ENCODE measurements at places on chromosomes 1 and 21.

DNA sequence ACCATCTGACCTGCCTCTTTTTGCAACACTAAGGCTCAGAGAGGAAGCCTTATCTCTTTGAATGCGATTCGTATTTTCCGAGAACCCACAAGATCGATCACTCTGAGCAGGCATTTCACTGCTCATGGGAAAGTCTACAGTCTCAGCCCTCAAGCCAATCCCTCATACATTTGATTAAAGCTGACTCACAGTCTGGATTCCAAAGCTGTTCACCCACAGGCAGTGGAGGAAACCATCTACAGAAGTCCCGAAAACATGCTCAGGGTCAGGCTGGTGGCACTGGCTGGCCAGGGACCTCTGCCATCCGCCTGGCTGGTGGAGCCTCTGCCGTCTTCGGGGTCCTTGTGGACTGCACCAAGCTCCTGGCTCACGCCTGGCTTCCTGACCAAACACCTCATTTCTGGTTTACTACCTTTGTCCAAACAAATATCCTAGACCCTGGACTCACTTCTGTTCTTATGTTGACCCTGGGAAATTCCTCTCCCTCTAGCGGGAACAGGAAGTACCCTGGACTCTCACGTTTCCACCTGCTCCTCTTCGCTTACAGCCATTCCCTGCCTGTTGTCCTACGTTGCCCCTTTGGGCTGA, 650.0 kb downstream of the SMYD3 start:
- no peak for DNase-seq

- DNase-seq, result no peak
Observed at GRCh38 chr1:212453156-212453857, 20.6 kb downstream of the NENF start.

DNA sequence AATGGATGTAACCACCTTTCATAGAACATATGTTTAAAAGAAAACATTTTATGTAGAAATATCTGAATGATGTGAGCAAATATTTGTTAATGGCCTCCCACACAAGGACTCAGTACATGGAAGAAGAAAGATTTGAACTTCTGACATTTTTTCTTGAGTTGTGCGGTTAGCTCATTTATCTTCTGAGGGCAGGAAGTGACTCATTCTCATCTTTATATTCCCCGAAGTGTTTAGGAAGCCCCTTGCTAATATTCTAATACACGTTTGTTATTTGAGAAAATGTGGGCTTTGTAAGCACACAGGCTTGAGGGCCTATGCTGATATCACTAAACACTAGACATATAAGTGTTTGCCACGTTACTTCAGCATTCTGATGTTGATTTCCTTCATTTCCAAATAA, 392.5 kb upstream of the PTBP2 start:
- no peak for DNase-seq

GRCh38 chr1:101664726-101665125, 332.0 kb downstream of the OLFM3 start:
- DNase-seq, result no peak

DNA sequence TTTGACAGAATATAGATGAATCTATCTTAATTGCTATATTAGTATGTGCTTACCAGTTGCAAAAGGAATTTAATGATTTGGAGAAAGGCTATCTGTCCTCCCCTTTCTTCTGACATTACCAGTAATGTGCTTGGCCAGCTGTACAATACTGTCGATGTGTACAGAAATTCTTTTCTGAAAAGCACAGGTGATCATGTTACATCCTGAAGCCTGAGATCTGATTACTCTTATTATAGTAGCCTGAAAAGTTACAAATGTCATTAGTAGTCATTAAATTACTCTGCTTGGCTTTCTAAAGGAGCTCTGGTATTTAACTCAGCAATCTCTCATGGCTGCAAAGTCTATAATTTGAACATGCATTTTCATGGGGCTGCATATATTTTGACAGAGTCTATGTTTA, 209.8 kb downstream of the PTPRC start:
- DNase-seq, result no peak

GRCh38 chr1:34975771-34976170, 9.4 kb downstream of the TMEM35B start:
- no peak for DNase-seq

GRCh38 chr1:10610901-10611600, 136.3 kb downstream of the PEX14 start:
- no peak for DNase-seq

DNA sequence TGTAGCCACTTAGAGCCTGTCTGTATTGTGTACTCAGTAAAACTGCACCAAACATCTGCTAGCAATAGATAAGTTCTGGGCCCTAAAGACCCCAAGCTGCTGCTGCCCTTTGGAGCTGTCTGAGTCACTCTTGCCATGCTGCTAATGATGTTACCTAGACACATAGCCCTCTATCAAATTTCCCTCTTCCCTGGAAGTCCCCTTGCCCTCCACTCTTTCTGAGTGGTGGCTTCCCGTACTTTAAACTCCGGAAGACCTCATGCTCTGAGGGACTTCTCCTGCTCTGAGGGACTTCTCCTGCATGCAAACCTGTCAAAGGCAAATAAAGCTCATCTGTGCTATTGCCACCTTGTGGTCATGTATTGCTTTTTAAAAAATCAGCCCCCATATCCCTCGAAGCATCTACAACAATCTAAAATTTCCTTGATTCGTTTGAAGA, 34.0 kb downstream of the FH start:
- DNase-seq, result peak; percentile 35

Data from RPMI8226 (cell line).